Stimulated activated CD8-positive, alpha-beta memory T cell treated with anti-CD3 and anti-CD28 coated beads, Interleukin-4, amount 100 ng/mL, for 48 hours (primary cell): ENCODE measurements at places on chromosomes 12 and 14.

DNA sequence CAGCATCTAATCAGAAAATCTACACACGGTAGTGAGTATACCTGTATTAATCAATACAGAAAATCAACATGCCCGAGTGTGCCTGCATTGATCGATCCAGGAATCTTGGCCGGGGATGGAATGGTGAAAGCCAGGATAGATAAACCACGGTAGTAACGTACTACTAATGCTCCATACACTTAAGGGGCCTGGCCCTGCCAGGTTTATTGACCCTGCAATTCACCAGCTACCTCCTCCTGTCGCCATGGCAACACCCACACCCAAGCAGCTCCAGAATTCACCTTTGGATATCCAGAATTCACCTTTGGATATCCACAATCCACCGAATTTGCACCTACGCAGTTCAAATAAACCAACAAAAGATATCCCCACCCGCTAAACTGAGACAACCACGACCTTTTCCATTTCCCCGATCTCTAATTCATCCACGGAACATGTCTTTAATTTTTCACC lies 14.8 kb upstream of the CALM1 start:
- DNase-seq: peak; percentile 37

DNA sequence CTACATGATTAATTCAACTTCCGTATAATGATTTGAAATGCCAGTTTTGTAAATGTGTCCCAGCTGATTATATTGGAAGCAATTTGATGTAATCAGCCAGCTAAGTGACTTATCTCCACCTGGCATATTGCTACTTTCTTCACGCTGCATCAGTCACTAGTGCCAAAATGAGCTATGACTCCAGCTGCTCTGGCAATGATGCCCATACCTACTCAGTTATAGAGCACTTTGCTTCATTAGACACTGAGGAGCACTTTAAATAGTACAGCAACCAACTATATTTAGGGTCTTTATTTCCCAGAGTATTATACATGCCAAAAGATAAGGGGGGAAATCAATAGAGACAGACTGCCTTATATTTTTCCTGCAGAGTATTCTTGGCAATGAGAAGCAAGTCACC lies 67.9 kb upstream of the LIN7A start:
- DNase-seq: no peak

- peak; percentile 74 for DNase-seq
Measured at GRCh38 chr12:53743266-53744129, 8.3 kb downstream of the CISTR start.

DNA sequence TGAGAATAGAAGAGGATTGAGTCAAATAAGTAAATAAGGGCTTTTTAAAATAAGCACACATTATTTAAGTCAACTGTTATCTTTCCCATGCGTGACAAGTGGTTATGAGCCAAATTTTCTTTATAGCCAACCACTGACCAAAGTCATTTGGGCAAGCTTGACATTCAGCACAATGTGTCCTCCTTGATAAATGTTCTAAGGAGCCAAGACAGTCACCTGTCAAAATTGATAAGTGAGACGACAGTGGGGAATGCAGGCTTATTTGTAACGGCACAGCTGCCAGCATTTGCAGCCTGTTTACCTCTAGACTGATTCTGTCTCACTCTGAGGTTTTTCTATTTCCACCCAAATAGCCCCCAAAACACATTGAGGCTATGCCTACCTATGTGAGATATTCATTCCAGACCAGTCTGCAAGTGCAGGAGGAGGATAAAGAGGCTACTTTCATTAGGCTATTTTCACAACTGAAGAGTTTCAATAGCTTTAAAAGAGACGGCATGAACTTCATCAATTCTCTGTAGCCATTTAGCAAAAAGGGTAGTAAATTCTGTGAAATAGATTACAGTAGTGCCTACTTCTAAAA lies 339.5 kb downstream of the PDZRN4 start:
- no peak for DNase-seq

DNA sequence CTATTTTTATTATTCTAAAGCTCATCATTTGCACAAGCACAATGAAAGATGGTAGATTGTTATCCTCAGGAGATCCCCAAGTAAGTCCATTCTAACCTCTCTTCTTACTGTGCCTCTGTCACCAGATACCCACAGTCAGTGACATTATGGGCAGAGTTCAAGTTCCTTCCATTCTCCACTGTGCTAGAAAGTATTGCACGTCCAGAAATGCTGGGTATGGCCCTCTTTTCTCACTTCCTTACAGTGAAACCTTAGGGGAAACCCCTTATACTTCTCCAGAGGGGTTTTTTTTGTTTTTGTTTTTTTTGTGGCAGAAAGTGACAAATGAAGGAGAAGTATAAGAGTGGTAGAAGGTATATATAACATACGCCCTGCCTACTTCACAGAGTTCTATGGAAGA lies 102.9 kb downstream of the DIO2 start:
- no peak for DNase-seq

- DNase-seq: no peak
Measured at GRCh38 chr14:69300601-69301221, 40.8 kb downstream of the GALNT16 start.

DNA sequence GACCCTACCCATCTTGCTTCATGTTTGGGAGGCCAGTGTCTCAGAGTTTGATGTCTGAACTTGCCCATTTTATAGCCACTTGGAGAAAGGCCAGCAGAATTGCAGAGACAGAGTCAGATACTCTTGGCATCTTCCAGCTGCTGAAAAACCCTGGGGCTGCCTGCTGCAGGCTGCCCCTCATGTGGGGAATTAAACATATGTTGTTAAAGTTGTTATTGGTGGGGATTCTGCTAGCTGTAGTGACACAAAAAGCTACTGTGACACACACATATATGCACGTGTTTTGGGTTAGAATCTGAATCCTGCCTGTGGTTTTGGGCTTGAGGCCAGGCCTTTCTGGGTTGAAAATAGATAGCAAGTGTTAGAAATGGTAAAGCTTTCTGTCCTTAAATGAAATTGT lies 1288.4 kb downstream of the AACS start:
- no peak for DNase-seq

- no peak for DNase-seq
Measured at GRCh38 chr12:124242529-124243065, 52.3 kb upstream of the RFLNA start.

DNA sequence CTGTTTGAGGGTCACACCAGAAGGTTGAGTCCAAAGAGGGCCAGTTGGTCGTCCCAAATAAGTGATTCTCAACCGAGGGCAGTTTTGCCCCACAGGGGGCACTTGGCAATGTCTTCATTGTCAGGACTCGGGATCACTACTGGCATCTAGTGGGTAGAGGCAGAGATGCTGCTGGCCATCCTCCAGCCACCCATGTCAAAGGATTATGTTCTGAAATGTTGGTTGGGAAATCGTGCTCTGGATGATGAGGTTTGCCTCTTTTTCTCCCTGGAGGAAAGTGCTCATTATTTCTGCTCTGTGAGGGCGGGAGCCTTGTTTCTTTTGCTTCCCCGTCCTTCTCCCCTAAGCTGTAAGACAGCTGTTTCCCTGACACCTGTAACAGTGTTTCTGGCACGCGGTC lies 3.6 kb downstream of the ZNF839 start:
- peak; percentile 39 for DNase-seq
